Amniotic stem cell (primary cell): ENCODE measurements at places on chromosomes 7 and 10.

- DNase-seq, result no peak
Observed at GRCh38 chr10:78899996-78900714, 168.6 kb upstream of the ZMIZ1 start.

DNA sequence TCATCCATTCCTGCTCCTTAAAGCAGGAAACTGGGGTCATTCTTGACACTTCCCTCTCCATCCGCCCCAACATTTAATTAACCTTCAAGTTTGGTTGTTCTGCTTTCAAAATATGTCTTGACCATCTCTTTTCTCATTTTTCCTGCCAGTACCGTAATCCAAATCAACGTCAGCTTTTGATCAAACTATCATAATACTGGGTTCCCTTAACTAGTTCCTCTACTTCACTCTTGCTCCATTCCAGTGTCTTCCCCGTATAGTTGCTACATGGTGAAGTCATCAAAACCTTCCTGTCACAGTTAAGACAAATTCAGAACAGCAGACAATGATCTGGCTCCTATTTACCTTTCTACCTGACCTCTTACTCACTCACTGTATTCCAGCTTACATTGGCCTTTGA, 6.6 kb upstream of the KLF14 start:
- DNase-seq, result no peak

DNA sequence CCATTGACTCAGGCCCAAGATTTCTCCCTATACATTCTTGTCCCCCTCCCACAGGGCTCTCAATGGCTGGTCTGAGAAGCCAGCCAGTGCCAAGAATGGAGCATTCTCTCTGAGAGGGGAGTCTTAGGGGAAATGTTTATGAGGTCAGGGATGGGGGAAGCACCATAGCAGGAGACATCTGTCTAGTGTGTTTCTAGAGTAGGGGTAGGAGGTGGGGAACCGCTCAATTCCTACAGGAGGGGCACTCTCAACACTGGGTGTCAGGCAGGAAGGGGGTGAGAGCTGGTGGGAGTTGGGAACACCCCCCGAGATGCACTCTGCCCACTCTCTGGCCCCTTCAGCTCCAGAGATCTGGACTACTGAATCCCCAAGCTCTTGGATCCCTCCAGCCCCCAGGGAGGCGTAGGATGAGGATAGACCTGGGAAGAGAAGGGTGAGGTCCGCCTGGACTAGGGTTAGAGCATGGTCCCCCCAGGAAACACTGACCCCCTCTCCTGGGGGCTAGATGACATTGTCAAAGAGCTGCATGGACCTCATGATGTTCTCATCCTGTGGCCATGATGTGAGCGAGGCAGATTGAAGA, 8.7 kb upstream of the OGA start:
- no peak for DNase-seq

DNA sequence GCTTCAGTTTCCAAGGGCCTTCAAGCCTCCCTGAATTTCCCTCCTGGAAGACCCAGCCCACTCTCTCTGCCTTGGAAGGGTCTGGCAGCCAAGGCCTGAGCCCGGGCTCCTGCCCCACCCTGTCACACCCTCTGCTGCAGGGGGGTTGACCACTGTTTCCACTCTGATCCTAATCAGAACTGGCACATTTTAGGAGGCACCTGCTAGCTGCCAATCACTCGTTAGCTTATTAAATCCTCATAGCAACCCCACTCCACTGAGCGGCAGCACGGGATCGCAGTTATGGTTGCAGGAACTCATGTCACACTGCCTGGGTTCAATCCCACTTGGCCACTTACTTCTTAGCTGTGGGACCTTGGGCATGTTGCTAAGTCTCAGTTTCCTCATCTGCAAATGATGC, 12.9 kb downstream of the HSPB1 start:
- DNase-seq, result no peak

DNA sequence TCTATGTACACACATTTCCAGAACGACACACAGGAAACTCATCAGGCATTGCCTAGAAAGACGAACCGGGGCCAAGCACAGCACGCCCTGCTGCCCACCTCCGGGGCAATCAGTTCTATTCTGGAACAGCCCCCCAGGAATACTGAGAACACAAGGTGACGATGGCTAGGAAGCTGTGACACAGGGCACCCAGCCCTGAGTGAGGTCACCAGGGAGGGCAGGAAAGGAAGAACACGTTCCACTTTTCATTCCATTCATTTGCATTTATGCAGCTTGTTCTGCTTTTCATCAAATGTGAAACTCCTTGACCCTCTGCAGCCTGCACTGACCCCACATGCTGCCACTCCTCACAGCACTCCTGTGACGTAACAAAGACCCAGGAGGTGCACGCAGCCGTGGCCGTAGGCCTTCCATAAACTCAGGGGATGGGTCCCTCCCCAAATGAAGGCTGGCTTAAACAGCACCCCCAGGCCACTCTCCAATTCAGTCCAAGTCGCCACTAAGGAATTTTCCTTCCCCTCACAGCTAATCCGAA, 28.9 kb downstream of the MAD1L1 start:
- no peak for DNase-seq

DNA sequence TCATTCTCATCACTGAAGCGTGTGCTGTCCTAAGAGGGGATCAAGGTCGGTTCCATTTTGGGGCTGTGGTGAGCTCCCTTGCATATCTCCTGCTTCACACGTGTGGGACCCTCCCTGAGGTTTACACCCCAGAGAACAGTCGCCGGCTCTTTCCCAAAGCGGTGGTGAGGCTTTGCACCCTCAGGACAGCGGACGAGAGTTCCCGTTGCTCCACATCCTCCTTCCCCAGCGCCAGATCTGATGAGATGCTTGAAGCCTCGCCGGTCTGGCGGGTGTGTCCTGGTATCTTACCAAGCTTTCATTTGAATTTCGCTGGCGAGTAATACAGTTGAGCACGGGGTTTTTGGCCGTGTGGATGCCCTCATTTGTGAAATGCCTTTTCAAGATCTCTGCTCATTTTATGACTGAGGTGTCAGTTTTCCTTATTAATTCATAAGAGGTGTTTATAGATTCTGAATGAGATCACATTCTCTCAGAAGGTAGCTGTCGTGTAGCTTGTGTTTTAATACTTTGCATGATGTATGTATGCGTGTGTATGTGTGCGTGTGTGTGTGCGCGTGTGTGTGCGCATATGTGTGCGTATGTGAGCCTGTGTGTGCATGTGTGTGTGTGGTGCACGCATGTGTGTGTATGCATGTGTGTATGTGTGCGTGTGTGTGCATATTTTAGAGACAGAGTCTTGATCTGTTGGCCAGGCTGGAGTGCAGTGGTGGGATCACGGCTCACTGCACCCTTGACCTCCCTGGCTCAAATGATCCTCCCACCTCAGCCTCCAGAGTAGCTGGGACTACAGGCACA, 30.7 kb downstream of the ELFN1 start:
- no peak for DNase-seq
